IPS DF 19.7 (cell line): ENCODE measurements at places on chromosomes 4 and X.

DNA sequence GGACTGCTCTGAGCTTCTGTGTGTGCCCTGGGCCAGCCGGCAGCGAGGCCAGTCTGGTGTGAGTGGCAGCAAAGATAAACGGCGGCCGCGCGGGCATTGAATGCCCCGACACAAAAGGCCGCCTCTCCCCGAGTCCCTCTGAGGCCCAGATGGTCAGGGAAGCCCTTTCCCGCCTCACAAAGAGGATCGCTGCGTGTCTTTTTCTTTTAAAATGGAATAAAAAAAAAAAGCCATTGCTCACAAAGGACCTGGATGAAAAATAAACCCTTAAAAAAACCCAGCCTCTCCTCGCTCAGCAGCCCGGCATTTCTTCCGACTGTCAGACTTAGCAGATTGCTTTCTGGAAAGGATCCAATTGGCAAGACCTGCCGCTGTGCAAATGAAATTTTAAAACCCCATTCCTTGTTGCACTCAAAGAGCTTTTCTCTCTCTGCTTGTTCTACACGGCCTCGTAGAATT lies 578.7 kb downstream of the BCOR start:
- no peak for DNase-seq

DNA sequence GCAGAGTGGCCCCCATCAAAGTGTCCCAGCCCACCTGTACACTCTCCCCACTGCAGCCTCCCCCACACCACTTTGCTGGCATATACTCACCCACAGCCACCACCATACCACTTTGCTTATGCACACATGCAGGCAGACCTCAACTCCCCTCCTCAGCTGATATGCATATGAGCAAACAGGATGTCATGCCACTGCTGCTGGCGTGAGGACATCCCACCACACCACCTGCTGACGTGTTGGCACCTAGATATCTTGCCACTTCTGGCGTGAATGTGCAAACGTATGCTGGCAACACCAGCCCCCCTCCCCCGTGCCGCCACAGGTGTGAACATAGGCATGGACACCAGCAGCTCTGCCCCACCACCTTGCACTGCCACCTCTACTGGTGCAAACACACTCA lies 22.4 kb upstream of the MAGEA8 start:
- DNase-seq, result no peak

GRCh38 chrX:38273453-38273852 lies 52.8 kb upstream of the SRPX start:
- no peak for DNase-seq

DNA sequence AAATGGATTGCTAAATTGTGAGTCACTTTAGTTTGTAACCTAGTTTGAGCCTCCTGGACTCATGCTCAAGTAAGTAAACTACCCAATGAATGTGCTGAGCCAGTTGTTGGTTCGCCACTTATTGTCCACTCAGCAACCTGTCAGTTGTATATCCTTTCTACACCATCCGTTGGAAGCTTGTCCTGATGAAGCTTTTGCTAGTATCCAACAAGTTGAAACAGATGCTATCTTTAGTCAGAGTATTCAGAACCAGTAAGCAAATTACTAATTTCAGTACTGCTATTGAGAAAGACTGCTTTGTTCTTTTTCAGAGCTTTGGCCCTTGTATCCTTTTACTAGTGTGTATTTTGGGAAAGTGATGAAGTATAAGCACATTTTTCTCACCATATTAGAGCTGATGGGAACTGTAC lies 4.3 kb upstream of the NAA15 start:
- DNase-seq, result no peak

GRCh38 chr4:173025131-173025530 lies 143.5 kb upstream of the GALNT7 start:
- peak; percentile 77 for DNase-seq

DNA sequence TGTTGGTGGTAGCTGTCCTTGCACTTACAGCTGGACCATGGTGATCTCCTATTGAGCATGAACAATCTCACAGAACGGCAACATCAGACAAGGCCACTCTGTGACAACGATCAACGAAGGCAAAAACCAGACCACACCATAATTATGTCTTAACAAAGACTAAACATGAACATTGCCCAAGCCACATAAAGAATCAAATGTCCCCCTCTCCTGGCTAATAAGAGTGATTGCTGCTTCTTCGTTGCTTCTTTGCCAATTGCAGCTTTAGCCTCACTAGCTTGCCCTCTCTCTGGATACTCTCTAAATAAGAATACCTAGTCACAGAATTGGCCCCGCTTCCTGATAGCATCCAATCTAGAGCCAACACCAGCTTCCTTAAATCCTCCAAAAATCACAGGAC lies 41.5 kb upstream of the PGRMC1 start:
- no peak for DNase-seq

DNA sequence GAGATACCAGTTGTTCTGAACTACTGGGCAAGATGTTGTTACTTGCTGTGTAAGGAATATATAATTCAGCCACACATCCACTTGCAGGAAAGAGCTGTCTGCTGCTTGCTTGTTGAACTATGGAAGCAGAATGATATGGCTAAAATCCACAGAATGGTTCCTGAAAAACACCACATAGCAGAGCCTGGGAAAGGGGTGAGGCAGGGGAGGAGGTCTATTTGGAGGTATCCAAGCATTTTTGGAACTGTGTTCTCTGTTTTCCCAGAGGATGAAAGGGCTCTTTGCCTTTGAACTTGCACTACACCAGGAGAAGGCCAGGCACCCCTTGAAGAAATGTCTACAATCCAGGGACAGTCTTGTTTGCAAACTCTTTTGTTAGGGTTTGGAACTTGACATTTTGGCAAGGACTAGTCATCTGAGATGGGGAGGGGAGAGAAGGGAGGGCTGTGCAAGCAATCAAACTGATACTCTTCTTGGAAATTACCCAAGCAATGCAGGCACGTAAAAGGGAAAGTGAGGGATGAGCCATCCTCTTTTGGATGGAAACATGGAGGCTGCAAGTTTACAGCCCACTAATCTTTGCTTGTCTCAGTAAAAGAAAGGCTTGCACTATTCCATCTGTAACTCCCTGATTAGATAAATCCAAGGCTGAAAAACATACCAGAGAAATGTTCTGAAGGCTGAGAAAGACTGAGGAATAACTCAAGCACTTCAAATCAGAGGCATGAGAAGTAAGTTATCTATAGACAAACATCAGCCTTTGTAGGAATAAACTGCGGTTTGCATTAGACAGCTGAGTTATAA lies 141.0 kb downstream of the TSPAN5 start:
- DNase-seq, result no peak

- DNase-seq, result no peak
These were observed 194.4 kb upstream of the RPL34 start for GRCh38 chr4:108425988-108426387.

DNA sequence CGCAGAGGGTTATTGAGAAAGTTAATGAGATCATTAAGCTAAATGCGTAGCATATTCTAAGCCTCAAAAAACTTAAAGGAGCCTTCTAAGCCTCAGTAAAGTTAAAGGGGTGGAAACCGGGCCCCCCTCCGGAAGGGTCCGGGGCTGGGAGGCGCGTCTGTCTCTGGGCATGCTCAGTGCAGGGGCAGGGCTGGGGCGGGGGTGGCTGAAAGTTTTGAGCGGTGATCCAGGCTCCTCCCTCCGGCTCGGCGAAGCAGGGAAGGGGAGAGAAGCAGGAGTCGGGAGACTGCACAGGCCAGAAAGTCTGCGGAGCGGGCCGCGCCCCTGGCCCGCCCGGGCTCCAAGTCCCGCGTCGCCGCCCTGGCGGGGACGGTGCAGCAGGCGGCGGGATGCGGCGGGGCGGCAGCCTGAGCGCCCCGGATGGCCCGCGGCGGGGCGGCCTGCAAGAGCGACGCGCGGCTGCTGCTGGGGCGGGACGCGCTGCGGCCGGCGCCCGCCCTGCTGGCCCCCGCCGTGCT lies at the start of gene EVC:
Gene EVC (plus strand): TSS at position 241 of the 518 bp plus-strand sequence. CDS start 180 bp downstream, at position 421.
- no peak for DNase-seq
